ENCODE measurements at places on chromosomes 16 and 17.

DNA sequence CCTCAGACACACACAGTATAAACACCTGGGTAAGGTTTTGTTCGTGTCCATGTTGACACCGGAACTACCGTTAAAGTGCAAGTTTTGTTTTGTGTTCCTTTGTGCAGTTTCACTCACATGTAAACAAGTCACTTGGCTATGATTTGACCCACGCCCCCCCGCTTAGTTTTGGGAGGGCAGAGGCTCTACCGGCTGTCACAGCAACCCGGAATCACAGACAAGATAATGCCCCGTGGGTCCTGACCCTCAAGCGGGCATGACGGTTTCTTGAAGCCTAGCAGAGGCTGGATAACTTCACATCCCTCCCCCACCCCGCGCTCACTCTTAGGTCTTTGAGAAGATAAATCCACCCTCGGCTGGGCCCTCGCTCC, 1.7 kb downstream of the RASD1 start:
- no peak for DNase-seq

GRCh38 chr16:16178455-16179162, 44.7 kb downstream of the ABCC6 start:
- DNase-seq, result no peak

GRCh38 chr17:79732804-79733691, 2.3 kb downstream of the ENPP7 start:
- no peak for DNase-seq

GRCh38 chr17:28880572-28880945, 17.0 kb downstream of the FLOT2 start:
- DNase-seq, result no peak

GRCh38 chr16:56860226-56861020, 4.6 kb upstream of the SLC12A3 start:
- peak; percentile 12 for DNase-seq

DNA sequence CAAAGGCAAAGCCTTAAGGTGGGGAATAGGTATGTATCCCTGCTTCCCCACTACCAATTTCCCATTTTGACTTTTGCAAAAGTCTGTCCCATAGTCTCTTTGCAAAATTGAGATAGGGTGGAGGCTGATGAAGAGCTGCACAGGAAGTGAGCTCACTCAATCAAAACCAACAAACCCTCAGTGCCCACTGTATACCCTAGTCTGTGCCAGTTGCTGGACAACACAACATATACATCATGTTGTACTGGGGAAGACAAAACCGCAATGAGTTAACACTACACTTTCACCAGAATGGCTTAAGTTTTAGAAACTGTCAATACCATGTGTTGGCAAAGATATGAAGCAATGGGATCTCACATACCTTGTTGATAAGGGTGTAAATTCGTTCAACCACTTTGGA, 40.4 kb upstream of the AXIN2 start:
- DNase-seq, result no peak

- no peak for DNase-seq
Measured at GRCh38 chr16:85649411-85650134, 36.5 kb downstream of the GSE1 start.
